ENCODE measurements at places on chromosomes 12 and 14. TPM values are rescaled to one million over a fixed set of nuclear protein-coding genes. Genes with fewer than 3 reads are reported as not detected.
A peak's percentile ranks its signal among the peaks of the same experiment; 100 is the strongest.

DNA sequence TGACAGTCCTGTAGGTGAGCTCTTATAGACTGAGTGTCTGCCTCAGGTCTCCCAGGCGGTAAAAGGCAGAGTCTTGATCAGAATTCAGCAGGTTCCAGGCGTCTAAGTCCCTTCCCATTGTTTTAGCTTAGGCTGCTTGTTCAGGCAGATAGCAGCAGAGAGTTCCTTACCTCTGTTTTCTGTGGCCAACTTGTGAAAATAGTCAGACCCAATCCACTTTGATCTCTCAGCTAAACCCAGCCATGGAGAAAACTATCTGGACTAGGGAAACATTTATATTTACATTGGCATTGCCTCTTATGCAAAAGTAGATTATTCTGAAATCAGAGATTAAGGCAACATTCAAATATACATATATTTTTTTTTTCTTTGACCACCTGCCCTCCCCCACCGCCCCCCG lies 21.4 kb downstream of the CCDC62 start:
- DNase-seq: no peak

DNA sequence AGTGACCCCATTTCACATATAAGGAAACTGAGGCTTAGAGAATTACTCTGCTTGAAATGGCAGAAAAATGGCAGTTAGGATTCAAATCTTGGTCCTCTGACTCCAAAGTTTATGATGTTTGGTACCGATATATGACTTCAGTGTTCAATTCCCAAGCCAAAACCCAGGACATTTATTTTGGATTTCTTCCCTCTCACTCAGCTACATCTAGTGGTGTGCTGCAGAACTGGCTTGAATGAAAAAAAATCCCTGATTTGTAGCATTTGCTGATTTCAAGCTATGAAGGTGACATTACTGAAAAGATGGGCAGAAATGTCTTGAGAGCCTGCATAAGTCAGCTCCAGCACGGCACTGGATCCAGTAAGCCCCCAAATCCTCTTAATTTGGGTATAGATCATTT lies 106.4 kb downstream of the EFCAB11 start:
- no peak for DNase-seq

GRCh38 chr12:8453021-8453513 lies 2.7 kb upstream of the CLEC6A start:
- DNase-seq: no peak

GRCh38 chr12:124655048-124655697 lies 87.8 kb upstream of the NCOR2 start:
- peak; percentile 95 for DNase-seq

GRCh38 chr14:44712024-44712815 lies 205.1 kb upstream of the FSCB start:
- no peak for DNase-seq

DNA sequence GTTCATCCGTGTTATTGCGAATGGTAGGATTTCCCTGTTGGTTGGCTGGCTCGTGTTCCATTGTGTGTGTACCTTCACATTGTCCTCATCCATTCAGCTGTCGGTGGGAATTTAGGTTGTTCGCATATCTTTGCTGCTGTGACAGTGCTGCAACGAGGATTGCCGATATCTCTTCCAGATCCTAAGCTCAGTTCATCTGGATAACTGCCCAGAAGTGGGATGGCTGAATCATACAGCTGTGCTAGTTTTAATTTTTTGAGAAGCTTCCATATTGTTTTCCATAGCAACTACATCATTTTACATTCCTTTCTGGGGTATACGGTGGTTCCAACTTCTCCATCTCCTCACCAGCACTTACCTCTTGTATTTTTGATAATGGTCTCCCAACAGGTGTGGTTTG lies 292.8 kb upstream of the SFSWAP start:
- DNase-seq: no peak

DNA sequence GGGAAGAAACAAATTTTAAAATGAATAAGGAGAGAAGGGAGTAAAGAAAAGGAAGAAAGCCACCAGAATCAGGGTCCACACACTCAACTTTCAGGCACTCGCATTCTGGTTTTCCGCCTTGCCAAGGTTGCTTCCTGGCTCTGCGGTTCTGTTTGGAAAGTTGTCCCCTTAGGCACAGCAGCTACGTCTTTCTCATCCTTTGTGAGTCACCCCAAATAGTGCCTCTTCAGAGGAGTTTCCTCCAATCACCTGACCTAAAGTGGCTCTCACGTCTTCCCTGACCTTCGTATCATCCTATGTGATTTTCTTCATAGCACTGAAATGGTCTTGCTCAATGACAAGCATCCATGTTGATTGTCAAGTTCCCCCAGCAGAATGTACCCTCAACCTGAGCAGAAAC lies 99.5 kb upstream of the TMCC3 start:
- no peak for DNase-seq

- DNase-seq: no peak
These were observed 151.5 kb downstream of the ATXN7L3B start for GRCh38 chr12:74689071-74689655.

- no peak for DNase-seq
These were observed 122.5 kb upstream of the MAX start for GRCh38 chr14:65224799-65225198.

- no peak for DNase-seq
These were observed 157.5 kb upstream of the ALG10B start for GRCh38 chr12:38159092-38159551.

GRCh38 chr12:128609861-128610260 lies 213.9 kb downstream of the SLC15A4 start:
- no peak for DNase-seq

DNA sequence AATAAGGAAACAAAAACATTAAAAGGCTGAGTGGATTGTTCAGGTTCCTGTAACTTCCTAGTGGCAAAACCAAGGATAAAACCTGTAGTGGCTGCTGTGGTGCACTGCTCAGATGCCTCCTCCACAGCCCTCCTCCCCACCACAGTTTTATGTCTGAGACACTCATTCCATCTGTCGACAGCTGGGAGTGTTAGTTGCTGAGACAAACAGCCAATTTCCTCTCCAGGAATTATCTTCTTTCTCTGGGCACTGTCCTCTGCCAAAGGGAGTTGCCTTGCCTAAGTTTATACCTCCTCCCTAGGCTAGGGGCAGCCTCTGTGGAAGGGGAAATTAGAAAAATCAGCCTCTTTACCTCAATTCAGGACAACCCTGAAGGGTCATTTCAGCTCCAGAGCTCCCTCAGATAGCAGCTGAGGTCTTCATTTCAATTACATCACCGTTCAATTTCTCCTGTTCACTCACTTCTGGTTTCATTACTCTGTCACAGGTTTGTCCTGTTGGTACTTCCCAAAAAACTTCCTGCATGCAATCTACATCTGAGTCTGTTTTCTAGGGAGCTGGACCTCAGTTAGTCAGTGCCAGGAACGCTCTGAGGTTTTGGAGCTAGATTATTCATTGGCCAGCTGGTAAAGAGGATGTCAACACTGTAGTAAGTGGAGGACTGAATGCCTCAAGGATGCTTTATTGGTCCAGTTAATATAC lies 74.9 kb upstream of the ATP2B1 start:
- DNase-seq: peak; percentile 58

DNA sequence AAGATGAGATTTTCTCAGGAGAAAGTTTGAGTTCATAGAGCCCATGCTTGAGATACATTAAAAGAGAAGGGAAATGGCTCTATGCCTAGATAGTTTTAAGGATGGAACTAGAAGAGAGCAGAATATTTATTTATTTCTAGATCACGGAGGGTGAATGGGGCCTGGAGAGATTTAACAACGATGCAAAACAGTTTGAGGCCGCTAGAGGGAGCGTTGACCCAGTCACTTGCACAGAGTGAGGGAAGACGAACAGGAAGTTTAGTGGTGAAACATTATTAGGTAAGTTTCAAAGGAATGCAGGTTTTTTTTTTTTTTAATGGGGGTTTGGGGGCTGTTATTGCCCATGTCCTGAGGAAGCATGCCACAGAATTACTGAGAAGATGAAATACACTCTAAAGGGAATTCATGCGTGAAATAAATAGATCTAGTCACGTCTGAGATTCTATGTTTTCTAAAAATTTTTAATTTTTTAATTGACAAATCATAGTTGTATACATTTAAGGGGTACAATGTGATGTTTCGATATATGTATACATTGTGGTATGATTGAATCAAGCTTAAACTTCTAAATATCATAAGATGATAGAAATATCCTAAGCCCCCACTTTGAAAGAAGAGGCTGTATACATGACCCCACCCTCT lies 14.8 kb upstream of the PPP1R1A start:
- no peak for DNase-seq

GRCh38 chr12:116759783-116760621 lies 21.9 kb downstream of the RNFT2 start:
- DNase-seq: no peak

- DNase-seq: peak; percentile 27
These were observed 1.6 kb upstream of the DGKA start for GRCh38 chr12:55929306-55929791.

GRCh38 chr12:102961466-102961855 lies 4.0 kb downstream of the ASCL1 start:
- no peak for DNase-seq

DNA sequence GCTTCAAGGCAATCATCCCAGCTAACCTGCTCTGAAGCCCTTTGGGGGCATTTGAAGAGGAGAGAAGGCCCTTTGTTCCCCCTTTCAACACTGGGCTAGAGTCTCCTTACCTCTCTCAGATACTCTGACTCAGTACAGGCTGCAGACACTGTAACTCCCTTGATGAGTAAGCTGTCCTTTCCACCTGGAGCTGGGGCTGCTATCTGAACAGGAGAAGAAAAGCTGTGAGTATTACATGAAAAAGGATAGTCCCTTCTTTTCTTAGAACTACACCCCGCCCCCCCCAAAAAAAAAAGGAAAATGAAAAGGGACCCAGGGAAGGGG lies 186.6 kb upstream of the PLEKHG7 start:
- no peak for DNase-seq

DNA sequence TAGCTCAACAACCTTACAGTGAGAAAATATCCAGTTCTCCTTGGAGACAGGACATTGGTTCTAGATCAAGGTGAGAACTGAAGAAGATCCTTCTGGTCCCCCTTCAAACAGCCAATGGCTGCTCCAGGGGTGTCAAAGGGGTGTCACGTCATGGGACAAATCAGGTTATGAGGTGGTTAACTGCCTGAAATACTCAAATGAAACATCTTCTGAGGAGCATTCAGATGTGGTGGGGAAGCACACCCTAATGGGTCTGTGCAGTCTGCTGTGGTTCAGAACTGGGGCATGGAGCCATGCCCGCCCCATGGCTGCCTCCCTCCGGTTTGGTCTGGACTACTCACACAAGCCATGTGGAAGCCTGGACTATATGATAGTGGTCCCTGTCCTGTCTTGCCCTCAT lies 52.4 kb upstream of the PARP11 start:
- no peak for DNase-seq

DNA sequence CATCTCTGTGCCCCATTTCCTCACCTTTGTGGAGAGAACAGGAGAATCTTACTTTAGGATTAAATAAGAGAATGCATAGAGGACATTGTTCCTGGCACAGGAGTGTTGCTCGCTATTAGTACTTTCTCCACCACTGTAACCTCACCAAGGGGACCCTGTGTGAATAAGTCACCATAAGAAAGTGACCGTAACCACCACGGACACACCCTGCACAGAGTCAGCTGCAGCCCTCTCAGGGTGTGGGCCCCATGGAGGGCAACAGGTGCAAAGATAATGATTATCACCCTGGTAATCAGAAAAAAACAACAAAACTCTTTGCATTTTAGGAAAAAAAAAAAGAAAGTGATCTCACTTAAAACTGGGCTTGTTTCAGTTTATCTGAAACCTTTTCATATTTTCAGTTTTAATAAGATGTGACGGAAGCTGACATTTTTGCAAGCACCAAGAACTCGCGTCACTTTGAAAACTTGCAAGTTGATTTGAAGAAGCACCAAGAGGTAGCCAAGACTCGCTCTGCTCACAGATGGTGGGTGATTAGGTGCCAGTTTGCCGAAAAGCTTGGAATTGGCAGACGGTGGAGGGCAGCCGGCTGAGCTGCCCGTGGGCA lies 87.0 kb upstream of the VRK1 start:
- no peak for DNase-seq

- no peak for DNase-seq
These were observed 15.5 kb upstream of the PAPOLA start for GRCh38 chr14:96486705-96487104.

- no peak for DNase-seq
These were observed 14.4 kb downstream of the EML1 start for GRCh38 chr14:99807413-99808153.

KRT74 gene
- total RNA-seq: not detected

TAS2R31 gene
- total RNA-seq: 9.7 TPM

ANKS1B gene
- total RNA-seq: 2.2 TPM

RILPL1 gene
- 16.3 TPM for total RNA-seq

KIF26A gene
- not detected for total RNA-seq

STAC3 gene
- 0.36 TPM for total RNA-seq

HOXC9 gene
- total RNA-seq: 11.6 TPM

RDH5 gene
- 32.2 TPM for total RNA-seq

GOLGA5 gene
- 73.1 TPM for total RNA-seq

KRT8 gene
- 5.1 TPM for total RNA-seq

SRRM4 gene
- total RNA-seq: not detected

KERA gene
- not detected for total RNA-seq

KRT4 gene
- total RNA-seq: not detected

Measured in osteoblast (primary cell).